ENCODE measurements at places on chromosomes 1 and 21. TPM values are rescaled to one million over a fixed set of nuclear protein-coding genes. Genes with fewer than 3 reads are reported as not detected.

DNA sequence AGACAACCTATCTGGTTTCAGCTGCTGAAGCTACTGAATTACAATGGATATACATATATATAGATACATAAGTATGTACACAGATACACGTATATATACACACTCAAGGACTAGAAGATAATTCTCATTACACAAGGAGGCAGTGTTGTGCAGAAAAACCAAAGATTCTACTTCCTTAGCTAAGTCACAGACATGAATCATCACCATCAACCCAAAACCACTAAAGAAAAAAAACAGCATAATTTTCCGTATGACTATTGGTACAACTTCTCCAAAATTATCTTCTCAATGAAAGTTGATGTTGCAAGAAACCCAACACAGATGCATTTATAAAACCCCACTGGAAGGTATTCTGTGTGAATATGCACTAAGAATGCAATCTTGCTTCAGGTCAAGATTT is 36.8 kb upstream of the RPF1 start:
- DNase-seq: no peak

DNA sequence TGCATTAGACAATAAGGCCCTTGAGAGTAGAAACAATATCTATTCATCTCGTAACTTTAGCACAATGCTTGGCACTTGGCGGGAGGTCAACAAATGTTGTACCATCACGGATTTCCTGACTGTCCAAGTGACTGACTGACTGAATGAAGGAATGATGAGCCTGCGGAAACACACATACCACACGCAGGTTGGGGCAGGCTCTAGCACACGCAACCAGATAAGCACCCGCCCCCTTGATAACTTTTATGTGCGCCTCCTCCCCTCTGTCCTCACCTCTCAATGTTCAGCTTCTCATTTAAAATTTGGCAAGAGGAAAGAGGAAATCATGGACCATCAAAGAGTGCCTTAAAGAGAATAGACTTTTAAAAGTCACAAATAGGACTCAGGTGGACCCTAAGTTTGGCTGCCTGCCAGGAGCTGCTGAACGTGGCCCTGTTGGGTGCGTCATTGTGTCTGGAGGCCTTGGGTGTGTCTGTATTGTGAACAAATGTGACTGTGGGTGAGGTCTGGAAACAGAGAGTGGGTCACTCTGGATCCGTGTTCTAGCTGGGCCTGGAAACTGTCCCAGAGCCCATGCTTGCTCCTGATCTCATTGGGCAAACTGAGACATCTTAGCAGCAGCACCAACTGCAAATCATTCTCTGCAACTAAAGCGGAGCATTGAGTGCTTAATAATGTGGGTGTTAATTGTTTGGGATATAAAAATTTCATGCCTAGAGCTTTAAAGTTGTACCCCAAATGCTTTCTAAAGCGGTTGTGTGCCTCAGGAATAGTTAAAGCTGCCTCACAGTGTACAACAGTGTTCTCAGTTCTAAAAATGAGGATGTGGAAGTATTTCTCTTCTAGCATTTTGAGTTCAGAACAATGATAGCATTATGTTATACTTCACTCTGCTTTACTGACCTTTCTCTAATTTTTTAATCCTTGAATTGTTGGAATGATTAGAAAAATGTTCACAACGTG is 47.6 kb upstream of the ABCG1 start:
- DNase-seq: no peak

GRCh38 chr1:30446095-30446494 is 277.3 kb downstream of the MATN1 start:
- DNase-seq: no peak

GNAT2 gene
- not detected for total RNA-seq

PPFIA4 gene
- 20.2 TPM for total RNA-seq

- no peak for DNase-seq
Measured at GRCh38 chr21:32360401-32360975, 32.3 kb downstream of the URB1 start.

GRIK3 gene
- total RNA-seq: 0.68 TPM

DNA sequence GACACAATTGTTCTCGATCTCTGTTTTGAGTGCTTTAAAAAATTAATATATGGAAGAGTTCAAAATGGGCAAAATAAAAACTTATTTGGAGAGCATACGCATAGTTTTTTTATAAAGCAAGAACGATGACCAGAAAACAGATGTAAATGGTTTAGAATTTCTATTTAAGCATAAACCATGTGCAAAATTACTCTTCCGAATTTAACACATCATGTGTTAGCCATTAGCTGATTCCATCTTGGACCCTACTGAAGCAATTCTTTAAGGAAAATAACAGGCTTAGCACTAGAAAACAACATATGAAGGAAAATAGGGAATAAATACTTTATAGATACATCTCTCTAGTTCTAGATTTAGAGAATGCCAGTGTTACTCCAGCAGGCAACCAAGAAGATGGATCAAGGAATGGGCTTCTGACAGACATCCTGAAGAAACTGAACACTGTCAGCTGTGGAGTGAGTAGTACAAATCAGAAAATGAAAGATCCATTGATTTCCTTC is 26.7 kb downstream of the CDC7 start:
- DNase-seq: no peak

DNA sequence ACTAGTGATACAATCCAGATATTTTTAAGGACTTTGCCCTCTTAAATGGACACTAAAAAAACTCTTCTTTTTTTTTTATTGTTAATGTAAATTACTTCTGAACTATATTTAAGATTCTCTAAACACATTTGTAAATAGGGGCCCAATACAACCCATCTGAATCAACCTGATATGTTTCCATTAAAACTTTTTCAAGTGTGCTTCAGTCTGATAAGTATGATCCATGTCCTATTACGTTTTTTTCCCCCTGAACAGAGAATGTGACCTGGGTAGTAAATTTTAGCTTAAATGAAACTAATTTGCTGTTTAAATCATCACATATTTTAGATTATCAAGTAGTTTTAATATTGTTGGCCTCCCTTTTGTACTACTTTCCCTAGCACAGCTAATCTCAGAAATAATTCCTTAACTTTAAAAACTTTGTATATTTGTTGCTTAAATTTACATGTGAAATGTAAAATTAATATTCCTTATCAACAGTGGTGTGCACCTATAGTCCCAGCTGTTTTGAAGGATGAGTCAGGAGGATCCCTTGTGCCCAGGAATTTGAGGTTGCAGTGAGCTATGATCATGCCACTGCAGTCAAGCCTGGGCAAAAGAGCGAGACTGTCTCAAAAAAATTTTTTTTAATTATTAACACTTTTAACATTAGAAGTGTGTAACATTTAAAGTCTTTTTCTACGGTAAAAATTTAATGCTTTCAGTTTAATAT is 3.0 kb upstream of the PKN2 start:
- no peak for DNase-seq

- DNase-seq: no peak
Measured at GRCh38 chr1:172950528-172950927, 100.2 kb downstream of the TNFSF18 start.

DNA sequence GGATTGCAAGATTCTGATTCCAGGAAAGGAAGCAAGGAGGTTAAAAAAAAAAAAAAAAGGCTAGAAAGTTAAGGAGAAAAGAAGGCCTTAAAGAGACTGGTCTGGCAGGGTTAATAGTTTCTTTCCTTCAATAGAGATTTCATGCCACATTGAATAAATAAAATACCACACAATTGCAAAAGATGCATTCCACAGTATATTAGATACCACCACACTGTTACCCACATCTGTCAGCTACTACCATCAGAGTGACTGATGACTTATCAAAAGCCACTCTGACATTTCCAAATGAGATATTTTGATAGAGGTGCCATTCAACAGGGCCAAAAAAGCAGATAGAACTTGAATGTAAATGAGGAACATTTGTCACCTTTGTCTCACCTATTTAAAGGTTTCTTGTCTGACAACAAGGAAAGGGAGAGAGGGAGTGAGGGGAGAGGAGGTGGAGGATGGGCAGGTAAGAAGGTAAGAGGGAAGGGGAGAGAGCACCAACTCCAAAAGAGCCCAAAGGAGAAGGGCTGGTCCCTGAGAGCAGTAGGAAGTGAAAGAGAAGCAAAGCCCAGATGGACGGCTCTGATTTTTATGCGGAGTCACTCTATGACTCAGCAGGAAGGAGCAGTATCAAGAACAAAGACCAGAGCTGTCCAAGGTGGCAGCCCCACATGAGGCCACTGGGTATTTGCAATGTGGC is 38.3 kb downstream of the LRRN2 start:
- no peak for DNase-seq

DNA sequence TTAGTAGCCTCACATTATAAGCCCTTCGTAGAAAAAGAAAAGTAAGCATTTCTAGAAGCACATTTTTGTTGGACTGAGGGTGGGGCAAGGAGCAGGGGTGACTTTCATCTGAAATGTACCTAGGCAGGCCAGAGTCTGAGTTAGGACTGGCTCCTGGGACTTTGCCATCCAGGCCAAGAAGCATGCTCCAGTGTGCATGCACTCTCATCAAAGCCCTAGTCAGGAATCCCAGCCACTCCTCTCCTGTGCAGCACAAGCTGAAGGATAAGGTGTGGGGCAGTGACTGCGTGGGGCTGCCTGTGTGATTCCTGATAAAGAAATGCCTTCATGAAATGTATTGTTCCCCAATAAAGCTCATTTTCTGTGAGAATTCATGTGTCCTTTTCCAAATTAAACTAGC is 88.2 kb downstream of the GFI1 start:
- no peak for DNase-seq

DNA sequence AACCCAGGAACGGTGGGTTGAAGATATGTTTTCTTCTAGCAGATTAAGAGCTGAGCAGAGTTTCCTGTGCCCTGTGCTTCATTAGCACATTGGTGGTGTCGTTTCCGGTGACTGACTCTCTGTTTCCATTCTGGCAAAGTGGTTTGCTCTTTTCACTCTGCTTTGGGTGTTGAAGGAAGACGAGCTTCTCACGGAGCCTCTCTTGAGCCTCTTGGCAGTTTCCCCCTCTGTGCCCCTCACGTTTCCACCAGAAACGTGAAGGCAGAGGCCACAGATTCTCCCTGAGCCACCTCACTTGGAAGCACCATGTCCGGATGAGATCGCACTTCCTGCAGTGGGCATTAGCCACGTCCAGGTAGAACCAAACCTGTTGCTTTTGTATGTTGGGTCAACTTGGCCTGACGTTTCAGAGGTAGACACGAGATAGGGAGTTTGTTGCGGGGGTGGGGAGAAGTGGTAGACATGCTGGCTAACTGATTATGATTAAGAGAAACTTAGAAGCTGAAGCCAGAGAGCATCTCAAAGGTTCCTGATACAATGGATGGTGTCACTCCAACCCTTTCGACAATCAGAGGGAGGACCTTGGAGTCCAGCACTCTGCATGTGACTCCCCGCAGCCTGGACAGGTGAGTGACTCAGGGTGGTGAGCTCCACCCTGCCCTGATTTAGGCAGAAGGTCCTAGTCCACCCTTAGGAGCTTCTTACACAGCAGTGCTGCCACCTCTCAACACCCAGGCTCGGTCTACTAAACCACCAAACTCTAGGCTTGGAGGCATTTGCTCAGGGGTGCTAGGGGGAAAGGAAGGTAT is at the start of gene LAX1:
LAX1 (plus strand) TSS at position 155 of the 809 bp plus-strand sequence; CDS start at position 538, 383 bp downstream.
- DNase-seq: no peak

- no peak for DNase-seq
Measured at GRCh38 chr1:23184212-23184934, 15.7 kb upstream of the LUZP1 start.

- no peak for DNase-seq
Measured at GRCh38 chr1:205986861-205987260, 16.3 kb downstream of the RAB7B start.

DNA sequence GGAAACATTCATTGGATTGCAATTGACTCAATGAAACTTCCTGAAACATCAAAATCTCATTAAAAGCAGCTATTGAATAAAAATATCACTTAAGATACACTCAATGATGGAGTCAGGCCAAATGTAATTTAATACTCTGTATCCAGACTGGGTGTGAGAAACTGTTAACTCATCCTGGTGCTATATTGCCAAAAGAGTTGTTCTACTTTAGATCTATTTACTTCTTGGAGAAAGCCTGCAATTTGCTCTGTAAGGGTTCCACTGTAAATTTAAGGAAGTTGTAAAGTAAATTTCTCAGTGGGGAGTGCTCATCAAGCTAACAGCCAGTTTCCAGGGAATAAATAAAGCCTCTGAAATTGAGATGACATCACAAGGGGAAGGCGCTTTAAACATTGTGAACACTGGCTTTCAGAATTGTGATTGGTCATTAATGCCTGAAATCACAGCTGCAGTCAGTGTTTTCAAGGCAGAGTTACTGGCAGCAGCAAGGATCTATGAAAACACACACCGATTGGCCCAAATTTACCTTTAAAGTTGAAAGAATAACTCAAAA is 91.4 kb downstream of the OLFM3 start:
- DNase-seq: no peak

DNA sequence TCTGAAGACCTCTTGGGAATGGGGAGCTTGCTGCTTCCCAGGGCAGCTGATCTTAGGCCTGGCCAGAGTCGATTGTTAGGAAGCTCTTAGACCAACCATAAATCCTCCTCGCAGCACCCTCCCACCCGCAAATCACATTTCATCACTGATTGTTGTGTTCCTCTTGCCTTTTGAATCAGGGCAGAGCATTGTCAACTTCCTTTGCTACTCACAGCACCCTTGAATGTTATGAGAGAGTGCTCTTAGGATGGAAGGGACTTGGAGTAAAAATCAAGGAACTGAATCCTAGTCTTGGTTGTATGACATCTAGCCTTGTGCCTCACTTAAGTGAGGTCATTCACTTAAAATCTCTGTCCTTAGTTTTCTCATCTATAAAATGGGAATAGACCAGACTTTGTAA is 3.0 kb downstream of the VASH2 start:
- DNase-seq: no peak

GRCh38 chr1:15684042-15684461 is at the start of gene PLEKHM2:
PLEKHM2 (plus strand) TSS chr1:15684320; CDS start chr1:15684559, 239 bp downstream.
- DNase-seq: peak; percentile 84

- DNase-seq: no peak
Measured at GRCh38 chr1:33057095-33057494, 20.4 kb upstream of the AK2 start.

HAO2 gene
- not detected for total RNA-seq

GRCh38 chr1:205528887-205529825 is 24.7 kb downstream of the CDK18 start:
- peak; percentile 85 for DNase-seq
